Activated CD4-positive, alpha-beta T cell treated with anti-CD3 and anti-CD28 coated beads, Interleukin-2, Interleukin-6, amounts not matched to agents 100 ng/mL and 50 ng/mL, durations not matched to agents 16 hours and 8 hours (primary cell): ENCODE measurements at places on chromosomes 5 and 9.

- DNase-seq = peak; percentile 21
Observed at GRCh38 chr9:15873573-15874177, 320.8 kb downstream of the CCDC171 start.

GRCh38 chr9:77375956-77376532, 198.7 kb downstream of the VPS13A start:
- no peak for DNase-seq

DNA sequence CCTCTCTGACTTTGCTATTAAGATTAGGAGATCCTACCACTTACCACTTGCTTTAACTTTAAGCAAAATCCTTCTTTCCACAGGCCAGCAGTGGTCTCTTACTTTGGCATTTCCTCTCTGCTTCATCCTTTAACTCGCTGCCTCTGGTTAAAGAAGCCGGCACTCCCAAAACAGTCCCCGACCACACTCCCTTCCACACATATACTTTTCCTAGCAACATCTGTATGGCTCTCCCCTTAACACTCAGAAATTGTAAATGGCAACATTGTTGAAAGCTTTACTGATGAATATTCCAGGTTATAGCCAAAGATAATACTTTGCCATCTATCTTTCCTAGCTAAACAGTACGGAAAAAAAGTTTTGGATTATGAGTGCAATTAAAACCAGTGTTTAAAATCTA, 133.2 kb downstream of the MCTP1 start:
- no peak for DNase-seq

DNA sequence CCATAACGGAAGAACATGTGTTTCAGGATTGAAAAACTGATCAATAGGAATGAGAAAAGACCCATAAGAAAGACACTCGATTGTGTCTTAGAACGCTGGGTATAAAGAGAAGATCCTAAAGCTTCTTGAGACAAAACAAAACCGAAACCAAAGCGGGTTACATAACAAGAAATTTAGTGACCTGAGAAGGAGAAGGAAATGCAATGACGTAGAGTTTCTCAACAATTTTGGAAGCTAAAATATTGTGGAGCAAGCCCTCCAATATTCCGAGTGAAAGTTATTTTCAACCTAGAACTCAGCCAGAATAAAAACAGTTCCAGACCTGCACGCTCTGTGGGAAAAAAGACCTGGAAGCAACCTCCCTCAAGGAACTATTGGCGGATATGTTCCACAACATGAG, 81.9 kb upstream of the FREM1 start:
- peak; percentile 23 for DNase-seq

- no peak for DNase-seq
Observed at GRCh38 chr9:2291980-2292704, 277.0 kb downstream of the SMARCA2 start.

DNA sequence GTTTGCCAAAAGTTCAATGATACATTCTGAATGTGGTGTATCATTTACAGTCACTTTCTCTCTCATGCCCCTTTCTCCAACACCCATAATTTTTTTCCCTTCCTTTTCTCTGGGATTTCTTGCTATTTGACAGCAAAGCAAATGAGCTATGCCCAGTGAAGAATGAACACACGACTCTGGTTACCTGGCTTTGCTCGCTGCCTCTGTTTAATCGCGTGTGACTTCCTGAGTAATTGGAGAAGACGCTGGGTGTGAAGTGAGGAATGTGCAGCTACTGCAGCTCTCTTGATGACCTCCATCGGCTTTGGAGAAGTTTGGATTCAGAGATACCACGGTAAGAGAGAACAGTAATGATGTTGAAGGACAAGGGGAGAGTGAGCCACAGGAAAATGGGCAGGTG, 651.8 kb downstream of the KIF4B start:
- DNase-seq = no peak

DNA sequence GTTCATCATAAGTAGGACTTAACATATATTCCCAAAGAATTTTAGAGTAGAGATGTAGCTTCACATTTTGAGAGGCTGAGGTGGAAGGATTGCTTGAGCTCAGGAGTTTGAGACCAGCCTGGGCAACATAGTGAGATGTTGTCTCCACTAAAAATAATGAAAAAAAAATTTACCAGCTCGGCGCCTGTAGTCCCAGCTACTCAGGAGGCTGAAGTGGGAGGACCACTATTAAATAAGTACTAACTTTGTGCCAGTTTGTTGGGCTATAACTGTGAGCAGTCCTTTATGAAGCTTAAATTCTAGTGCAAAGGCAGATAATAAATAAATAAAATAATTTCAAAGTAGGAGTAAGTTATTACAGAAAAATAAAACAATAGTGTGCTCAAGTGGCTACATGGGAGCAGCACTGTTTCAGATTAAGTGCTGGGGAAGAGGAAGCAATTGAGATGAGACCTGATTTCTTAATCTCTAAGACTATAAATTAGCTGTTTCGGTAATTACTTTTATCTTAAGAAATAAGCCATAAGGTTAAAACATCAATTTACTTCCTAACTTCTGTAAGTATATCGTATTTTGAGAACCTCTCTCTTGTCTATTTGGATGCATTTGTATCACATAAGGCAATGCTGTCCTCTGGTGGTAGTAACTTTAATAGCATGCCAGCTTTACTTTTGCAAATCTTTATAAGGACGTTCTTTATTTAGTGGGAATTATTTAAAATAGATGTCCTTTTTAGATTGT, 98.9 kb downstream of the CSNK1G3 start:
- peak; percentile 57 for DNase-seq

- no peak for DNase-seq
Observed at GRCh38 chr5:137446615-137447014, 52.5 kb downstream of the SPOCK1 start.

DNA sequence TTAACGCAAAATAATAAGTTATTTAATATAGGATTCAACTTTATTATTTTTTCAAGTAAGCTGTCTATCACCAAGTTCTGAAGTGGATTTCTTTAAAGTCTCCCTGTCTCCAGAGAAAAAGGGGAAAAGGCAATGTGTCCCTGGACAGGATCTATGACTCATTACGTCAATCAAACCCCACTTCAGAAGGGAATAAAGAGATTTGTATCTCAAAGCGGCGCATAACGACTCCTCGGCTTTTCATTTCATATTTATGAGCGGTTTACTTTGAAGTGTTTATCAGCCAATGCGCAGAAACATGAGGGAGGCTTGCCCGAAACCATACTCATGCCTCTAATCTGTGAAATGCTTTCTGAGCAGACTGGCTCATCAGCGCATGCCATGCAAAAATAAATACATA, 938.6 kb upstream of the WWC1 start:
- DNase-seq = no peak

GRCh38 chr5:65925601-65926275, 637 bp upstream of the ERBIN start:
- peak; percentile 80 for DNase-seq

- no peak for DNase-seq
Observed at GRCh38 chr9:11149065-11149464, 536.3 kb upstream of the PTPRD start.

GRCh38 chr5:4007001-4007400, 411.4 kb downstream of the IRX1 start:
- DNase-seq = no peak

DNA sequence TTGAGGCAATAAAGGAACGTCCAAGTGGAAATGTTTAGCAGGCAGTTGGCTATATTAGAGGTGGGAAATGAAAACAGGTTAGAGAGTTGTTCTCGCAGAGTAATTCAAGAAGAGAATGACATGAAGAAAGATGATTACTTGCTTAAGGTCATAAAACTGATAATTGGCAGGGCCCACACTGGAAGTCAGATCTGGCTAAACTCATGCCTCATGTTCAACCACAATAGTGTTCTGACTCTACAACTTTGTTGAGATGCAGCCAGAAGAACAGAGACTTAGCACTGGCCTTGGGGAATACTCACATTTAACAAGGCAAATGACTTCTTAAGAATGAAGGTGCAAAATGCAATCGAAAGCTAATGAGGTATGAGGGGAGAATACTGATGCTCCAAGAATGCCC, 27.2 kb upstream of the TNFSF8 start:
- peak; percentile 31 for DNase-seq
